Fibroblast of skin of left quadriceps (primary cell): ENCODE measurements at places on chromosomes 12 and 14.

- no peak for DNase-seq
Measured at GRCh38 chr12:120814203-120814902, 88.7 kb downstream of the ACADS start.

DNA sequence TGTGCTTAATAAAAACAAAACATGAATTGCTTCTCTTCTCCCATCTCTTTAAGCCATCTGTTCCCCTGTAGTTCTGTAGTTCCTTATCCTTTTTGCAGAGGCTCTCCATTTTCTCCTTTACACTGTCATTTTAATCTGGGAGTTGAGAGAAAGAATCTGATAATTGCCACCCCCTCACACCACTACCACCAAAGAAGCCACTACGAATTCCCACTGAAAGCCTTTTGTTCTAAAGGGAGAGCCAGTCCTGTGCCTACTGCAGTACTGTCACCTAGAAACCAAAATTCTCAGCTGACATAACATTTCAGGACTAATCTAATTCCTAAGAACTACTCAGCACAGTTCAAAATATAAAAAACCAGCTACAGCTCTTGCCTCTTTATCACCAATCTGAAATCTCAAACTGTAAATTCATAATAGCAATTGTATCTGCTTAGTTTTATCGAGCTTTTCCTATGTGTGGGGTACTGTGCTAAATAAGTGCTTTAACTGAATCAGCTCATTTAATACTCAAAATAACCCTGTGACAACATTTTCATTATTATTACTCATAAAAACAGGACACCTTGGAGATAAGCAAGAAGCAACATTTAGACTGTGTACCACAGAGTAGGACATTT lies 72.4 kb downstream of the SPPL3 start:
- DNase-seq, result no peak

DNA sequence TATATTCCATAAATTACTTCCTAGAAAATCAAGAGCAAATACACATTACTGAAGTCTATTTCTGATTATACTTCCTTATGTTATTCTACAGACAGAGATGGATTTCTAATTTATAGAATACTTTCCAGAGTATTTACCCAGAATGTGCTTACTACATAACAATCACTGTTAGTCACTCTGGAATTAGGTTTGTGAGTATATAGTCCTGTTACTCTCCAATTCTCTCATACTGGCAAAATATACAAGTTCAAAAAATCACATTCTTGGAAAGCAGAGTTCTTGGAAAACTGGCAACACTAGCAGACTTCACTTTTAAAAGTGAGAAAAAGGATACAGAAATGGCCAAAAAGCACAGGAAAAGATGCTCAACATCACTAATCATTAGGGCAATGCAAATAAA lies 7.3 kb downstream of the PPP2R5E start:
- no peak for DNase-seq

DNA sequence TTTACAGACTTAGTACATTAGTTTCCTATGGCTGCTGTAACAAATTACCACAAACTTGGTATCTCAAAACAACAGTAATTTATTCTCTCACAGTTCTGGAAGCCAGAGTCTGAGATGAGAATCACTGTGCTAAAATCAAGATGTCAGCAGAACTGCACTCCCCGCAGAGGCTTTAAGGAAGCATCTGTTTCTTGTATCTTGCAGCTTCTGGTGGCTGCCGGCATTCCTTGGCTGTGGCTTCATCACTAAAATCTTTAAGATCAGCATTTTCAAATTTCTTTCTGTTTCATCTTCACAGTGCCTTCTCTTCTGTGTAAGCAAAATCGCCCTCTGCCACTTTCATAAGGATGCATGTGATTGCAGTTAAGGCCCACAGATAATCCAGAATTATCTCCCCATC lies 9.4 kb downstream of the STON2 start:
- DNase-seq, result no peak

GRCh38 chr12:75974323-75975187 lies 57.0 kb downstream of the PHLDA1 start:
- DNase-seq, result no peak

GRCh38 chr14:68124979-68125731 lies 305.6 kb downstream of the RAD51B start:
- peak; percentile 32 for DNase-seq
